ENCODE measurements at places on chromosomes 4 and X.

GRCh38 chrX:67545036-67545821, 1.4 kb downstream of the AR start:
- no peak for DNase-seq

DNA sequence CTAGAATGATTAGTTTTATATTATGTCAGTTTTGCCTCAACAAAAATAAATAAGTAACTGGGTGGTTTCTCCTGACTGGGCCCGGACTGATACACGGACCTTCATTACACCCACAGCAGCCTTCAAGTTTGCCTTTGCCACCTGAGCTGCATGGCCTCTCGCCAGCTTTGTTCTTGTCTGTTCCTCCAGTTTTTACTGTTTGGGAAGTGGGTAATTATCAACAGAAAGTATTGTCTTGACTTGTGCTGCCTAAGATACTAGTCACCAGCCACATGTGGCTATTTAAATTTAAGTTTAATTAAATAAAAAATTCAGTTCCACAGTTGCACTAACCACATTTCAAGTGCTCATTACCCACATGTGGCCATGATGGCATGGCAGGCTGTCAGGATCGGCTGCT, 74.7 kb upstream of the INTU start:
- no peak for DNase-seq

GRCh38 chrX:22109442-22109841, 77.3 kb downstream of the PHEX start:
- DNase-seq: no peak

- DNase-seq: no peak
Measured at GRCh38 chr4:29075366-29075765, 1644.8 kb upstream of the PCDH7 start.

DNA sequence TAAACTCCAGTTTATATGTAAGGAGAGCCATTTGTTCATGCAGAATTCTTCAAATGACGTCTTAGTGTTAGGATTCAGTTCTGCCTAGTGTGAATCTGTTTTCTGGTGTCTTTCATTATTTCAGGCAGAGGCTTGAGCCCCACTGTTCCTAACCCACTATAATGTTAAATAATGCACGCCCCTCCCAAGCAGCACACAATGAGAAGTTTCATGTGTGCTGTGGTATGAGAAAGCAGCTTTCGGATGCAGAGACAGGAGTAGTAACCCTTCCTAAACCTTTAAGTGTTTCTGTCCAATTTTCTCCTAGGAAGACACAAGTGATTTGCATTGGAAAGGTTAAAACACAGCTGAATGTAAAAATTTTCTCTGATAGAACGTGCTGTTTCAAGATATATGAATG, 54.5 kb downstream of the TRIM2 start:
- DNase-seq: no peak

- DNase-seq: no peak
Measured at GRCh38 chr4:3248178-3248480, 830 bp upstream of the MSANTD1 start.

DNA sequence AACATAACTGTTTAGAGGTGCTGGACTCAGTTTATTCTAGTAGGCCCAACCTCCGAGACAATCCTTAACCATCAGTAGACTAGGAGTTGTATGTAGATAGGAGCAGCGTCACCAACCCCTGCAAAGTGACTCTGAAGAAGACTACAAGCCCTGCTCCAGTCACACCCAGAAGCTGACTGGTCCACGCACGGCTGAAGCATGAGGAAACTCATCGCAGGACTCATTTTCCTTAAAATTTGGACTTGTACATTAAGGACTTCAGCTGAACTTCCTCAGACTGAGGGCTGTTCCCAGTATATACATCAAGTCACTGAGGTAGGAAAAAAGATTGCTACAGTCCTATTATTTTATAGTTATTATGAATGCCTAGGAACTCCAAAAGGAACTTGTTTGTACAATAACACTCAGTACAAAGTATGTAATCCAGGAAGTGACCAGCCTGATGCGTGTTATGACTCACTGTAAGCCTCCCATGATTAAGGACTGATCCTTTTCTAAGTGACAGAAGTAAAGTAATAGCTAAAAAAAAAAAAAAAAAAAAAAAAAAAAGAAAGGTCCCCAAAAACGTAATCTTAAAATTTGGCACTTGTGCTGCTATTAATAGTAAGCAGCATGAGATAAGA, 41.6 kb upstream of the UGT2B7 start:
- no peak for DNase-seq

DNA sequence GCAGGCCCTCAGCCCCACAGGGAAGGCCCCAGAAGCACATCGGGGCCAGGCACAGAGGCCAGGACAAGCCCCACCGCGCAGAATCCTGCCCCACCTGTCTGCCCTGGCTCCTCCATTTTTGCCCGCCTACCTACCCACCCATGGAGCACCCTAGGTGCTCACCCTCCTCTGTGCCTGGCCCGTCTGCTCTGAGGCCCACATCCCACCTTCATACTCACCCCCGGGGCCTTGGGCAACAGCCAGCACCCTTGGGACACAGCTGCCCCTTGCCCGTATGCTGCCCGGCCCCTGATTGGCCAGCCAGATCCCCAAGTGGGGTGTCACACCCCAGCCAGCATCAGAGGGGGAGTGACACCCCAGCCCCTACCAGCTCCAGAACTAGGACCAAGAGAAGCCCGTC, 10.8 kb upstream of the TREX2 start:
- no peak for DNase-seq

- no peak for DNase-seq
Measured at GRCh38 chr4:168319486-168320019, 1.0 kb upstream of the DDX60 start.

DNA sequence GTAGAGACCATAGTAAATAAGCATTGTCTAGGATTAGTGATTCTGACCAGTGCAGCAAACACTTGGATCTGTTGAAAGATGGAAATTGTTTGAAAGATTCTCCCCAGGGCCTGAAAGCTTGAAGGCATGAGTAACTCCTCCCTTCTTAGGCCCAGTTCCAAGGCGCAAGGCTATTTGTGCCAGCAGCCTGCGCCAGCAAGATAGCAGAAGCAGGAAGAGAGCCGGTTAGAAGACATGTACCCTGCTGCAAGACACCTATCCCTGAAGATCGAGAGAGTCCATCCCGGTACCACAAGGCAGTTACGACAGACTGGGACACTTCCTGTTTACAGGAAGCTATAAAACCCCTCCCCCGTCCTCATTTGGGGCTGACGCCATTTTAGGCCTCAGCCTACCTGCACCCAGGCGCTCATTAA, 72.4 kb upstream of the JADE1 start:
- no peak for DNase-seq

- no peak for DNase-seq
Measured at GRCh38 chrX:115173181-115173580, 16.0 kb upstream of the RBMXL3 start.

GRCh38 chrX:6500719-6501118, 34.2 kb downstream of the VCX3A start:
- DNase-seq: no peak

GRCh38 chrX:16386126-16386525, 218.8 kb downstream of the MAGEB17 start:
- DNase-seq: no peak

DNA sequence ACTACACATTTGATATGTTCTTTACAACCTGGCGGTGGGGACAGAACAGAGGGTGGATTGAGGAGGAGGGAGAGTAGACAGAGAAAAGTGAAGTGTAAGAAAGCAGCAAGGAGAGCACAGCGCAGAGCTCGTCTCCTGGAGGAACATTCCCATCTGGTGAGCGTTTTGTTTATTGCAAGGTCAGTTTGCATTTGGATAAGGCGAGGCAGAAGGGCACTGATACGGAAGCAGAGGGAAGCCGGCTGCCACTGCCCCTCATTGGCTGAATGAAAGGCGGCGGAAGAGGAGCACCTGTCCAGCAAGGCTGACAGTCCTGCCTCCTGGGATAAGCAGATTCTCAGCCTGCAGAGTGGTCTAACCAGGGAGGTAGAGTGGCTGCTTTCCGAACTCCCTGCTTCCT, 83.2 kb downstream of the GPR143 start:
- no peak for DNase-seq

- no peak for DNase-seq
Measured at GRCh38 chr4:88724406-88724805, 26.8 kb upstream of the NAP1L5 start.

DNA sequence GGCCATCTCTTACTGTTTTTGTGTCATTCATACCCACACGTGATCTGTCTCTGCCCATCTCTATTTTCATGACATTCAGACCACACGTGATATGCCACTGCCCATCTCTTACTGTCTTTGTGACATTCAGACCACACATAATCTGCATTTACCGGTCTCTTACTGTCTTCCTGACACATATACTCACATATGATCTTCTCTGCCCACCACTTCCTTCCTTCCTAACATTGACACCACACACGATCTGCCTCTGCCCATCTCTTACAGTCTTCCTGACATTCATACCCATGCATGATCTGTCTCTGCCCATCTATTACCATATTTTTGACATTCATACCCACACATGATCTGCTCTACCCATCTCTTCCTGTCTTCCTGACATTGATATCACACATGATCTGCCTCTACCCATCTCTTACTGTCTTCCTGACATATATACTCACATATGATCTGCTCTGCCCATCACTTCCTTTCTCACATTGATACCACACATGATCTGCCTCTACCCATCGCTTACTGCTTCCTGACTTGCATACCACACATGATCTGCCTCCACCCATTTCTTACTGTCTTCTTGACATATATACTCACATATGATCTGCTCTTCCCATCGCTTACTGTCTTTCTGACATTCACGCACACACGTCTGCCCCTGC, 36.1 kb downstream of the SCML1 start:
- DNase-seq: no peak

DNA sequence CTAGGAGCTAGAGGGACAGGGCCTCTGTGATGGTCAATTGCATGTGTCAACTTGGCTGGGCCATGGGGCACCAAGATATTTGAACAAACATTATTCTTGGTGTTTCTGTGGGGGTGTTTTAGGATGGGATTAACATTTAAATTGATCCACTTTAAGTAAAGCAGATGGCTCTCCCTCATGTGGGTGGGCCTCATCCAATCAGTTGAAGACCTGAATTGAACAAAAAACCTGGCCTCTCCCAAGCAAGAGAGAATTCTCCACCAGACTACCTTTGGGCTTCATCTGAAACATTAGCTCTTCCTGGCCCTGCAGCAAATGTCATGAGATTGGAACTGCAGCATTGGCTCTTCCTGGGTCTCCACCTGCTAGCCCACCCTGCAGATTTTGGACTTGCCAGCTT, 207.1 kb upstream of the ATP6AP2 start:
- DNase-seq: no peak

GRCh38 chrX:5650904-5651303, 577.8 kb downstream of the NLGN4X start:
- DNase-seq: no peak

DNA sequence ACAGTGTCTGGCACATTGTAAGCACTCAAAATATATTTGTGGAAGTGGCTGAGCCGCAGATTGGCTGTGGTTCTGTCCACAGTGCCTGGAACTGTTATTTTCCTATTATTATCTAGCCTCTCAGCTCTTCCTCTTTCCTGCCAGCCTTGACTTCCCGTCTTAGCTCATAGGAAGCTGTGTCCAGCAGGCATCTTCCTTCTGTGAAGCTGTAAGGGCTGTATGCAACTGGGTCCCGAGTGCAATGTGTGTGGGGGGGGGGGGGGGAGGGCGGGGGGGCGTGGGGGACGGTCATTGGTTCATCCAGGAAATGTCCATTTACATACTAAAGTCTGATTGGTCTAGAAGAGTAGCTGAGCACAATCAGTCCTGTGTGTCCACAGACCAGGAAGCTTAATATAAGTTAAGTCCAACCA, 210.7 kb downstream of the PDGFRA start:
- no peak for DNase-seq

- DNase-seq: no peak
Measured at GRCh38 chrX:13340182-13340791, 20.4 kb upstream of the ATXN3L start.

GRCh38 chr4:151227731-151228130, 49.2 kb upstream of the PRSS48 start:
- DNase-seq: no peak

DNA sequence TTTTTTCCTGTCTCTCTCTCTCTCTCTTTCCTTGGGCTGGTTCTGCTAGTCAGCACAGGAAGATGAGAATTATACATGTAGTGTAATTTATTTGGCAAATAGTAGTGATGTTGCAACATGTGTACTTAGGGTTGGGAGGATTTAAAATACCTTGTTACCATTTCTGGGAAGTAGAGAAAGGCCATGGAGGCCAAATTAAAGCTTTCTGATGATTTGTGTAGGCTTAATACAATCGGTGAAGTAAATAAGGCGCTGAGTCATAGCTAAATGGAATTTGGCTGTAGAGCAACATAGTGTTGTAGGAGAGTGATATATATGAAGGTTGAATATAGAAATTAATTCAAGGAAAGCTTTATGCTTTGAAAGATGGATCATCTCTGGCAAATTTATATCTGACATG, 295.3 kb downstream of the GRID2 start:
- no peak for DNase-seq
